Right atrium auricular region (tissue), 2 donors: ENCODE measurements at places on chromosomes 7 and 10. TPM values are rescaled to one million over a fixed set of nuclear protein-coding genes. Genes with fewer than 3 reads are reported as not detected.
A peak's percentile ranks its signal among the peaks of the same experiment; 100 is the strongest.

The NPTX2 gene
- total RNA-seq: 6.7 TPM

The CBLL1 gene
- 31.9 TPM for total RNA-seq

DNA sequence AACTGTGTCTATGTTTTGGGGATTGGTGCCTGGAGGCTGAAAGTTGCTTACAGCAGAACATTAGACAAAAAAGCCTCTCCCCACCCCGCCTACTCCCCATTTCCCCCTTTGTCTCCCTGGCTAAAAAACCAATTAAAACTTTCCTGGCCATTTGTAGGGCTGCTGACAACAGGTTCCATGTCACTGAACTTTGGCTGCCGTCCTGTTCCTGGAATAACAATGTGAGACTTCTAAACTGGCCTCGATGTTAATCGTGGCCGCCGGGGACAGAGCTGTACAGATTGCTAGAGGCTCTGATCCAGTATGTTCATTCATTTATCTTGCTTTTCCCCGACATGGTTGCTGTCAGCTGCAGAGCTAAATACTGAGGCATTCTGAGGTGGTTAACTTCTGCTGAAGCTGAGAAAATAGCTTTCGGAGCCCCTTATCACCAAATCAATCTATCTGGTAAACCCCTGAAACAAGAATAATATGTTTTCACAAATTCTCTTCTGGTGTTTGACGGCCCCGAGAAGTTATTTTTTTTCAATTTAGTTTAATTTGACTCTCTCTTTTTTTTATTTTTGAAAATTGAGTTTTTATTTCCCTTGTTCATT lies 271.6 kb downstream of the GFRA1 start:
- no peak for DNase-seq
- H3K36me3 ChIP-seq: no peaks in the 10 kb centered on the region
- no peaks in the 10 kb centered on the region for H3K4me1 ChIP-seq
- no peaks in the 10 kb centered on the region for H3K27me3 ChIP-seq
- no peak overlapping the region for H3K27ac ChIP-seq
- no peak overlapping the region for H3K4me3 ChIP-seq

- no peaks in the 10 kb centered on the region for H3K27me3 ChIP-seq
- no peaks in the 10 kb centered on the region for H3K4me1 ChIP-seq
- no peak for DNase-seq
- H3K4me3 ChIP-seq: no peak overlapping the region
Measured at GRCh38 chr7:106327538-106328481, 43.0 kb upstream of the NAMPT start.

- no peaks in the 10 kb centered on the region for H3K36me3 ChIP-seq
- H3K27me3 ChIP-seq: no peaks in the 10 kb centered on the region
- DNase-seq: no peak
Measured at GRCh38 chr10:131725581-131726069, 175.2 kb upstream of the PPP2R2D start.

The SLC13A4 gene
- total RNA-seq: 0.12 TPM

- no peak for DNase-seq
- H3K4me1 ChIP-seq: no peaks in the 10 kb centered on the region
- H3K27me3 ChIP-seq: no peaks in the 10 kb centered on the region
- no peaks in the 10 kb centered on the region for H3K36me3 ChIP-seq
Measured at GRCh38 chr7:28061824-28062196, 118.8 kb downstream of the JAZF1 start.

- H3K4me1 ChIP-seq: peaks cover 9% of the 10 kb centered on the region
- no peak for DNase-seq
- H3K36me3 ChIP-seq: no peaks in the 10 kb centered on the region
- no peaks in the 10 kb centered on the region for H3K27me3 ChIP-seq
- no peak overlapping the region for H3K4me3 ChIP-seq
Measured at GRCh38 chr7:143492043-143492471, 14.4 kb downstream of the TAS2R41 start.

GRCh38 chr10:21340331-21340730 lies 185.2 kb downstream of the SKIDA1 start:
- H3K4me3 ChIP-seq: no peak overlapping the region
- no peaks in the 10 kb centered on the region for H3K36me3 ChIP-seq
- no peaks in the 10 kb centered on the region for H3K27me3 ChIP-seq
- no peak for DNase-seq

DNA sequence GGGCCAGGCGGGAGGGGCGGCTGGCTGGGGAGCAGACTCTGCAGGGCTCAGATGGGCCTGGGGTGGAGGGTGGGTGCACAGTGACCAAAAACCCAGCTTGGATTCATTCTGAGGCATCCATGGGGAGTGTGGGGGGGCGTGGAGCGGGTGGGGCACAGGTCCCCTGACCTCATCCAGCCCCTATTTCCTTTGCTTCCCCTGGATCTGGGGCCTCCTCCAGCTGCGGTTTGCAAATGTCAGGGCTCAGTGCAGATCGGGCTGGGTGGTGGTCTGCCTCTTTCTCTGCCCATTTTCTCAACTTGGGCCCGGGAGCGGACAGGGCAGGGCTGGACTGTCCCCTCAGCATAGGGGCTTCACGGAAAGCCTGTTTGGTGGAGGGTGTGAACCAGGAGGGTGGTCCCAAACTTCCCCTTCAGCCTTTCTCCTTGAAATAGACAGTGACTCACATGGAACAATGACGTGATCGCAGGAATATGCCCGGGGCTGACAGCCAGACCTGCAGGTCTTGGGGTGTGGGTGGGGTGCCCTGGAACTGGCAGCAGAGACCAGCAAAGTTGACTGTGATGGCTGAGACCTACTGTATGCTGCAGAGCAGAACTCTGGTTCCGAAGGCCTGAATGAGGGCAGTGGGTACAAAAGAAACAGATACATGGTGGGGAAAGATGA lies 72.9 kb upstream of the PODXL start:
- peak overlapping the region; percentile 57 for H3K27ac ChIP-seq
- H3K27me3 ChIP-seq: no peaks in the 10 kb centered on the region
- no peak overlapping the region for H3K4me3 ChIP-seq
- H3K4me1 ChIP-seq: peaks cover 72% of the 10 kb centered on the region
- DNase-seq: peak; percentile 82
- no peaks in the 10 kb centered on the region for H3K36me3 ChIP-seq

DNA sequence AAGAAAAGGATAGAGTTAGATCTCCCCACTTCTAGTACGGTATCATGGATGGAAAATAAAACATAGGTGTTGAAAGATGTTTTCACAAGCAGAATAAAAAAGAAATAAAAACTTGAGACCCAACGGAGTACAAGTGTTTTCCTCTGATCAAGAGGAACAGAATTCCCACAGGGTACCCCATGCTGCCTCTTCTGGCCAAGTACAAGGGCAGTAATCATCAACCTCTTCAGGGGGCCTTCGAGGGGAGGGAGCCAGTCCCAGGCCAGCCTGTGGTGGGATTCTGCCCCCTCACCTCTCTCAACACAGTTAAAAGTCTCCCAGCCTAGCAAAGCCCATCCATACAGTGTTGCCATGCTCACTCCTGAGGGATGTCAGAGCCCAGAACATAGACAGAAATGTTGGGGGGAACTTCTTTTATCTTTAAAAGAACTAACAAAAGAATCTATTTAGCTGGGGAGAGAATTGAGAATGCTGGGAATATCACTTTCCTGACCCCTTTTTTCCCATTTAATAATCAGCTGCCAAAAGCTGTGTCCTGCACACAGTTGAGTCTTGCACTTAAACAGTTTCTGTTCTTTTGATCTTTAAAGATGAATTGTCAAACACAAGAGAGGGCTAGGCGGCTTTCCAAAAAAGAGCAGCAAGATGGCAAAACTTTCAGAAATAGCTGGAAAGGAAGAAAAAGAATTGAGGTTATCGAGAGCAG lies 101.7 kb downstream of the PTN start:
- no peak overlapping the region for H3K27ac ChIP-seq
- H3K36me3 ChIP-seq: no peaks in the 10 kb centered on the region
- no peak for DNase-seq
- no peaks in the 10 kb centered on the region for H3K4me1 ChIP-seq
- H3K4me3 ChIP-seq: no peak overlapping the region
- no peaks in the 10 kb centered on the region for H3K27me3 ChIP-seq

DNA sequence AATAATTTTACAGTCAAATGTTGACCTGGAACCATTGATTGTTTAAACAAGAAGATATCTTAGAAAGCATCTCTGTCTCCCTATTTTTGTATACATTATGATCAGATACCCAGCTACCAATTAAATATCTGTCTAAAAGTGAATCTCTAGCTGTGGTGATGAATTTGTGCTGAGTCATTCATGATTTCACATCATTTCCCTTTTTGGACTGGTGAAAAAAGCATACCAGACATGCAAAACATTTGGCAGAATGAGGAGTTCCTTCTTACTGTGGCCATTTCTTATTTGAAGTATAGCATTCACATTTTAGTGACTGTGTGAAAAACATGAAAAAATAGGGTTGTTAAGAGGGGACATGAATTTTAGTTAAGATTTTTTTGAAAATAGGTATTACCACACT lies 98.0 kb upstream of the GATA3 start:
- no peaks in the 10 kb centered on the region for H3K36me3 ChIP-seq
- H3K27ac ChIP-seq: no peak overlapping the region
- H3K4me1 ChIP-seq: no peaks in the 10 kb centered on the region

The TAS2R41 gene
- not detected for total RNA-seq

The FAM20C gene
- 13.7 TPM for total RNA-seq

GRCh38 chr10:35728341-35728740 lies 86.2 kb upstream of the FZD8 start:
- H3K4me3 ChIP-seq: no peak overlapping the region
- no peak overlapping the region for H3K27ac ChIP-seq
- H3K4me1 ChIP-seq: no peaks in the 10 kb centered on the region
- no peaks in the 10 kb centered on the region for H3K36me3 ChIP-seq
- DNase-seq: no peak

The HKDC1 gene
- total RNA-seq: 0.35 TPM

The PRR15 gene
- 26.3 TPM for total RNA-seq

DNA sequence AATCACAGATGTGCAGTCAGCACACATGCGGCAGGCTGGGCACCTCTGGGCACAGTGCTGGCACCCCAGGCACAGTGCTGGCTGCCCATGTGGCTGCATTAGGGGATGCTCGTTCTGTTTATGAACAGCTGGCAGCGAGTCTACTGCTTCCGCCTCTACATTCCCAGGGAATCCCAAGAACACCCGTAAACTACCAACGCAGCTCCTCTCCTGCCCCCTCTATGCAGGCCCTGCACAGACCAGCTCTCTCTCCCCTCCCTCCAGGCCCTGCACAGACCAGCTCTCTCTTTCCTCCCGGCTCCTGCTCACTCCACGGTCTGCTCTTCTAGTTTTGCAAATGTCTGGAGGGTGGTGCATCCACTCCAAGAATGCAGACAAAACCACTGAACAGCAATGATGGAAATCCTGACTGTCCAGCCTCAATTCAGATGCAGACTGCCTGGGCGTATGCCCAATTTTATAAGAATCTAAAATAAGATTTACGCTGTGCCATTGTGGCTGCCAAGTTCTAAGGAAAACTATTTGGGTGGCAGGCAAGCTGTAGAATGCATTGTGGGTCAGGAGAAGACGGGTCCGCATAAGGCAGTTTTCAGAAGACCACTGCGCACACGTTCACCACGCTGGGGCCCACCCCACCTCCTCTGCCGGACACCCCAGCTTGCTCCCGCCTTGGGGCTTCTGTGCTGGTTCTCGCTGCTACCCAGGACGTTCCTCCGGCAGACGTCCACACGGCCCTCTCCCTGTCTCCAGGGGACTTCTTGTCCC lies 234.6 kb downstream of the ZMYND11 start:
- H3K36me3 ChIP-seq: peaks cover 34% of the 10 kb centered on the region
- H3K27me3 ChIP-seq: no peaks in the 10 kb centered on the region
- no peak overlapping the region for H3K4me3 ChIP-seq

- H3K27ac ChIP-seq: peak overlapping the region; percentile 97
- H3K27me3 ChIP-seq: no peaks in the 10 kb centered on the region
- no peak overlapping the region for H3K4me3 ChIP-seq
- H3K36me3 ChIP-seq: peaks cover 27% of the 10 kb centered on the region
- H3K4me1 ChIP-seq: no peaks in the 10 kb centered on the region
Measured at GRCh38 chr7:44046321-44047061, 2.0 kb downstream of the DBNL start.

DNA sequence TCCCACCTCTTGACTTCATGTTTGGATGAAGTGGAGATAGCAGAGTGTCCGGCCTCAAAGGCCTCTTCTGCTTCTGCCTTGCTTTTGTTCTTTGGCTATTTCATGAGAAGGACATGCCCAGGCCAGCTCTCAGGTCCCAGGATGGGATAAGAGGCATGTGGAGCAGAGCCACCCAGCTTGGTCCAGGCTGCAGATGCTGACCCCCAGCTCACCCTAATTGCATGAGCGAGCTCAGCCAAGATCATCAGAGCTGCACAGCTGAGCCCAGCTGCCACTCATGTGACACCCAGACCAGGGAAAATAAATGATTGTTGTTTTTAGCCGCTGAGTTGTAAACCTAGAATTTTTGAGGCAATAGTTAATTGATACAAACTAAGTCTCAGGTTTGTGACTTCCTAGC lies 230.0 kb downstream of the PHF14 start:
- H3K4me3 ChIP-seq: no peak overlapping the region
- DNase-seq: no peak
- no peaks in the 10 kb centered on the region for H3K4me1 ChIP-seq
- H3K27ac ChIP-seq: no peak overlapping the region
- no peaks in the 10 kb centered on the region for H3K27me3 ChIP-seq
- no peaks in the 10 kb centered on the region for H3K36me3 ChIP-seq

GRCh38 chr7:96205665-96206064 lies 116.2 kb downstream of the SLC25A13 start:
- H3K4me3 ChIP-seq: no peak overlapping the region
- H3K27ac ChIP-seq: no peak overlapping the region
- H3K36me3 ChIP-seq: peaks cover 14% of the 10 kb centered on the region
- H3K4me1 ChIP-seq: no peaks in the 10 kb centered on the region
- H3K27me3 ChIP-seq: no peaks in the 10 kb centered on the region

DNA sequence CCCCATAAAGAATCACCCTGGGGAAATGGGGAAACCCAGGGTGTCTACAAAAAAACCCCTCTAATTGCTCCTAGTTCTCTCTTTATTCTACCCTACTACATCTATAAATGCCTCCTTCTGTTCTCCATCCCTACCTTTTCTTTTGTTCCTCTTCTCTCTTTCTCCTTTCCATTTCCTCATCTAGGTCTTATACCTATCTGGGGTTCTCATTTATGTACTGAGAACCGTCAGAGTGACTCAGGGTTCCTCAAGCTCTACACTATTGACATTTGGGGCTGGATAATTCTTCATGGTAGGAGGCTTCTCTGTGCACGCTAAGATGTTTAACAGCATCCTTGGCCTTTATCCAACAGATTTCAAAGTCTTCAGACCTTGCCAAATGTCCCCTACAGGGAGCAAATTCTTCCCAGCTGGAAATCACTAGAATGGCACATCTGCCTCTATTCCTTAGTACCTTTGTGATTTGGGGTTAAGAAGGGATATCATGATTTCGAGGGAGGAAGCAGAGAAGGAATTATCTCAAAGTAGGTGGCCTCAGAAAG lies 137.4 kb upstream of the PTN start:
- no peak for DNase-seq
- H3K4me3 ChIP-seq: no peak overlapping the region
- H3K36me3 ChIP-seq: no peaks in the 10 kb centered on the region
- H3K4me1 ChIP-seq: no peaks in the 10 kb centered on the region
- H3K27me3 ChIP-seq: no peaks in the 10 kb centered on the region
- no peak overlapping the region for H3K27ac ChIP-seq

The UNC5B gene
- 10.9 TPM for total RNA-seq

The NPY4R2 gene
- 1.1 TPM for total RNA-seq
